ENCODE measurements at places on chromosomes 13 and 19.

- DNase-seq = no peak
These were observed 12.7 kb downstream of the SPINT2 start for GRCh38 chr19:38276942-38277517.

- no peak for DNase-seq
These were observed 444.5 kb upstream of the GPC6 start for GRCh38 chr13:92781965-92782690.

- no peak for DNase-seq
These were observed 14.4 kb upstream of the SACS start for GRCh38 chr13:23447927-23448326.

GRCh38 chr13:101755228-101755887, 302.9 kb downstream of the ITGBL1 start:
- DNase-seq = no peak

- DNase-seq = no peak
These were observed 4.6 kb upstream of the SLC25A30 start for GRCh38 chr13:45422731-45423292.

- DNase-seq = no peak
These were observed 38.6 kb upstream of the ITM2B start for GRCh38 chr13:48194379-48194754.

GRCh38 chr19:291561-292280, 518 bp upstream of the PLPP2 start:
- DNase-seq = no peak

GRCh38 chr13:94999871-95000270, 287.5 kb upstream of the SOX21 start:
- DNase-seq = no peak

- DNase-seq = no peak
These were observed 291.5 kb upstream of the ZNF507 start for GRCh38 chr19:32053861-32054260.

GRCh38 chr13:94967183-94968039, 255.1 kb upstream of the SOX21 start:
- no peak for DNase-seq

GRCh38 chr13:26678330-26678729, 82.3 kb downstream of the GPR12 start:
- DNase-seq = no peak

- no peak for DNase-seq
These were observed 470.8 kb downstream of the FGF9 start for GRCh38 chr13:22141716-22142115.

DNA sequence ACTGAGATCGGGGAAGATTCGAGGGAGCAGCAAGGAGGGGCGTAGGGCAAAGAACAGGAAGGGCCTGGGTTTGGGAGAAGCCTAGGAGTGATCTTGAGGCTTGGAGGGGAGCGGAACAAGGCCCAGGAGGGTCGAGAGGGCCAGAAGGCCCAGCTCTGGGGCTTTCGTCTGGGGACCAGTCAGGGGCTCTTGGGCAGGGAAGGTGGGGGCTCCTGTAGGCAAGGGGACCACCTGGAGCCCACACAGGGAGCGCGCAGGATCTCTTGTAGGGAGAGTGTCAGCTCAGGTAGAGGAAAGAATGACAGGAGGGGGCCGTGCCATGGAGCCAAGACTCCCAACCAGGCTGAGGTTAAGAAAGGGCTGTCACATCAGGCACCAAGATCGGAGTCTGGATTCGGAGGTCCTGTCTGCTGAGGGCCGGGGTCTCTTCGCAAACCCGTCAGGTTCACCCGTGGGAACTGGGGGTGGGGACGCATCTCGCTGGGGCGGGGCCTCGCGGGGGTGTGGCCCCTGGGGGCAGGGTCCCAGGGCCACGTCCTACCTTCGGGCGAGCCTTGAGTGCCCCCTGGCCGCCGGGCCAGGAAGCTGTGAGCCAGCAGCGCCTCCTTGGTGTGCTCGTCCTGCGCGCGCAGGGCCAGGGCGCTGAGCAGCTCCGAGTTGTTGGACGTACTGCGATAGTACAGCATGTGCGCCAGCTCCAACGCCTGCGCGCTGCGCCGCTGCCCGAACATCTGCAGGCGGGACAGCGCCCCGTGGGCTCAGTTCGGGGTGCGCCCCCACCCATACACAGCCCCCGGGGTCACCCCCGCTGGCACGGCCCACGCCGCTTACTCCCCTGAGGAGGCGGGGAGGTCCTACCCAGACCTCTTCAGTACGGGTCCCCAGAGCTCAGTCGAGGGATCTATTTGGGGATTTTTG, 8.4 kb downstream of the EMP3 start:
- DNase-seq = peak; percentile 92

DNA sequence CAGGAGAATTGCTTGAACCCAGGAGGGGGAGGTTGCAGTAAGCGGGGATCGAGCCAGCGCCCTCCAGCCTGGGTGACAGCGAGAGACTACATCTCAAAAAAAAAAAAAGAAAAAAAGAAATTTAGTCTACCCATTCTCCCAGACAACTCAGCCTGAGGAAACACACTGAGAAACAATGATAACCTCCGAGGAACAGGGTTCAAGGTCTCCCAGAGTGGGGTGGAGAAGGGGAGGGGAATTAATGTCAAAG, 1.4 kb upstream of the VASP start:
- no peak for DNase-seq

- no peak for DNase-seq
These were observed 206.2 kb downstream of the URI1 start for GRCh38 chr19:30148039-30148790.

GRCh38 chr13:112077729-112078128, 10.8 kb downstream of the SOX1 start:
- no peak for DNase-seq

DNA sequence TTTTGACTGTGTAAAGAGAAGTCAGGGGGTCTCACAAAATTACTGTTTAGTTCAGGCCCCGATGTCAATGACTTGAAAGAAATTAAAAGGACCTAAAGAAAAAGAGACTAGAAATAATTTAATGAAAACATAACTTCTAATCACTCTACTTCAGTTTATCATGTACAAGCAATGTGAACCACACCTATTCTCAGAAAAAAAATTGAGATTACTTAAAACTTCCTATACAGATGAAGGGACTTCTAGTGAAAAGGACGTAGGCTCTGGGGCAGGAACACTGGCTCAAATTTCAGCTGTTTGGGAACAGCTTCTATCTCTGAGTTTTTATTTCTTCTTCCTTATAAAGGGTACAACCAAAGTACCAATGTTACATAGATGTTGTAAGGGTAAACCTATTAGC, 38.0 kb downstream of the TPT1 start:
- no peak for DNase-seq

GRCh38 chr13:73902847-73903246, 231.4 kb downstream of the KLF12 start:
- DNase-seq = no peak

GRCh38 chr13:33260168-33261098, 25.1 kb downstream of the STARD13 start:
- DNase-seq = no peak

DNA sequence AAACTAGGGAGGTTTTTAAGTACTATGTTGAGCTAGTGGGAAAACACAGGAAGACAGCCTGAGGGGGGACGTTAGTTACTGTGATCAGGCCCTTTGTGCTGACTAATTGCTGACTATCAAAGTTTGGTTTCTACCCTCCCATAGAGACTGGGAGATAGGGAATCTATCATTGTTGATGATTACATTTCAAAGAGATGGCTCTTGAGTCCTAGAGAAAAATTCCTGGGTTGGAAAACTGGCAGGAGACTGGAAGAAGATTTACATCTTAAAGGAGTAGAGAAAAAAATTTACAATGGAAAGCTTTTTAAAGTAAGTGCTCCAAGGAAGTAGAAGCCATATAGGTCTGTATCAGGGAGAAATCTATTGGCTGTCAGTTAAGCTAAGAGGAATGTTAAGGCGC, 522.0 kb upstream of the KLHL1 start:
- no peak for DNase-seq

DNA sequence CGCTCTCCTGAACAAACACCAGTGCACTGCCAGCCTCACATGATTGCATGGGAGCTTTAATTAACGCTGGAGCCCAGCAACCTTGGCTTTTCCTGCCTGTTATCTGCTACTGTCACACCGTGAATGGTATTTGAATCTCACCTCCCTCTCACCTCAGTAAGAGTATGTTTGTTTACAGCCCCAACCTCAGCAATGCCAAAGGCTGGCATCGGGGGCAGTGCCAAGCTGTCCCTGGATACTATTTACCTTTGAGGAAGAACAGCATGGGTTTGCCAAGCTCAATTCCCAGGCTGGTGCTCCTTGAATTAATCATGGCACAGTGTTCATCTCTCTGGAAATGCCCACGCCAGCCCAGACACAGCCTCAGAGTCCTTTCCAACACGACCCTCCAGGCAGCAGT, 57.2 kb upstream of the SERPINE3 start:
- no peak for DNase-seq

GRCh38 chr19:51830274-51830673, 35.3 kb downstream of the FPR3 start:
- no peak for DNase-seq

- DNase-seq = no peak
These were observed 730 bp downstream of the NRTN start for GRCh38 chr19:5805462-5806132.

- DNase-seq = peak; percentile 51
These were observed 2.7 kb downstream of the UHRF1 start for GRCh38 chr19:4911786-4912672.

DNA sequence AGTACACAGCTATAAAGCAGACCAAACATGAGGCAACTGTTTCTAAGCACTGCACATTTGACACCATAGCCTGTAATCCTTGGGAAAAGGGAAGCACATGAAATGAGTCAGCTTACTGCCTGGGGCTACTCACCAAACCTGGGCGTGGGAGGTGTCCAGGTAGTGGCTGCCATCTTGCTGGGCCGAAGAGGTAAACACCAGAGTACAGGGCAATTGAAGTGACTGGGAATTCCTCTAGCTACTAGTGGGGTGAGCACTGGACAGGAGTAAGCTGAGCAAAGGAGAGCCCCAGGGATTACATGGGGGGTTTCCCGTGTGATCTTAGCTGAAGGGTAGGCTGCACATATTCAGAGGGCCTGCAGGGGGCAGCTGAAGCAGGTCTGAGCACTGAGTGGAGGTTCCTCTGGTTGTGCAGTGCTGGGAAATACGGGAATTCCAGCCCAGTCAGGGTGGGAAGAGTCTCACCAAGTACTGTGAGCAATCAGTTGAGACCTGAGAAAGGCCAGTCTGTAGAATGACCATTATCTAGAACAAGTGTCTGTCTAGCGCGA, 140.5 kb downstream of the SLC7A1 start:
- no peak for DNase-seq

DNA sequence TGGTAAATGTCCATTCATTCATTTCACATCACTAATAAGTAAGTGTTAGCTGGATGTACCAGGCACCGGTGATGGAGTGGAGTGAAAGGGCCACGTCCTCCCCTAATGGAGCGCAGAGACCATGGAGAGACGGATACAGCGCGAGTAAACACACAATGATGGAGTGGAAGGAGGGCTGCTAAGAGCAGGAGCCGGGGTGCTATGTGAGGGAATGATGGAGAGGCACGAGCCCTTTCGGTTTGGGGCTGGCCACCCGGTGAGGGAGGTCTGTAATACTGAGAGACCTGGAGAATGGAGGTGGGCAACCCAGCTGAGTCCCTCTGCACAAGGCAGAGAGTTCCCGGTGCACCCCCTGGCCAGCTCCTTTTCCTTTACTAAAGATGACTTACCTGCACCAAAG, 53.7 kb downstream of the PEPD start:
- no peak for DNase-seq

- no peak for DNase-seq
These were observed 19.7 kb downstream of the CEACAM16 start for GRCh38 chr19:44718441-44719261.

GRCh38 chr13:77511552-77511951, 24.0 kb upstream of the SCEL start:
- no peak for DNase-seq

DNA sequence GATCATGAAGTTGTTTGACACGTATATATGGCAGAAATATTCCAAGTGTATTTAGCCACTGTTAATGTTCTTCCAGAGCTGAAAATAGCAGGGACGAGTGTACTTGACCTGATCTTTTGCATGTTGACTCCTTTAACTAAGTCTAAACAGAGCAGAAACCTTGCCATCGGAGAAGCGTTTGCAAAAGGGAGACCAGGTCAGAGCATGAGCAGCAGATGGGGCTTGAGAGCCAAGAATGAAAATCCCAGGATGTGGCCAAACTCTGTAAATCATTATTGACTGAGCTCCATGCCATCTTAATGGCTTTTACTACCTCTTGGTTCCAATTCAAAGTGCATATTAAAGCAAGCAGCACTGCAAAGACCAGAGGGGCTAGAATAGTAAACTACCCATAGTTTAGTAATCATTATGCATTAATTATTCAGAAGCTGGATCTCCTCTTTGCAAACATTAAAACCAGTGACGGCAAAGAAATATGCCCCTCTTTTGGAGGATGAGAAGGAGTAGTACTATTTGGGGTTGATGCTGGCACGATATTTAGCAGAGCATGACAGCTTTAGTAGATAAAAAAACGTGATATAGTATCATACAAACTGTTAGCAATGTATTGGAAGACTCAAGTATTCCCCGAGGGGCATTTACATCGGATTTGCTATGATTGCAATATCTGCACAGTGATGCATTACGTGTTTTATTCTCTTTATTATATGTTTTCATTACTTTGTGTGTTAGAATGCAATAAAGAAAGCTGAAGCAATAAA, 55.7 kb downstream of the FAM216B start:
- no peak for DNase-seq

GRCh38 chr19:18669524-18669817, 14.0 kb upstream of the CRTC1 start:
- no peak for DNase-seq

DNA sequence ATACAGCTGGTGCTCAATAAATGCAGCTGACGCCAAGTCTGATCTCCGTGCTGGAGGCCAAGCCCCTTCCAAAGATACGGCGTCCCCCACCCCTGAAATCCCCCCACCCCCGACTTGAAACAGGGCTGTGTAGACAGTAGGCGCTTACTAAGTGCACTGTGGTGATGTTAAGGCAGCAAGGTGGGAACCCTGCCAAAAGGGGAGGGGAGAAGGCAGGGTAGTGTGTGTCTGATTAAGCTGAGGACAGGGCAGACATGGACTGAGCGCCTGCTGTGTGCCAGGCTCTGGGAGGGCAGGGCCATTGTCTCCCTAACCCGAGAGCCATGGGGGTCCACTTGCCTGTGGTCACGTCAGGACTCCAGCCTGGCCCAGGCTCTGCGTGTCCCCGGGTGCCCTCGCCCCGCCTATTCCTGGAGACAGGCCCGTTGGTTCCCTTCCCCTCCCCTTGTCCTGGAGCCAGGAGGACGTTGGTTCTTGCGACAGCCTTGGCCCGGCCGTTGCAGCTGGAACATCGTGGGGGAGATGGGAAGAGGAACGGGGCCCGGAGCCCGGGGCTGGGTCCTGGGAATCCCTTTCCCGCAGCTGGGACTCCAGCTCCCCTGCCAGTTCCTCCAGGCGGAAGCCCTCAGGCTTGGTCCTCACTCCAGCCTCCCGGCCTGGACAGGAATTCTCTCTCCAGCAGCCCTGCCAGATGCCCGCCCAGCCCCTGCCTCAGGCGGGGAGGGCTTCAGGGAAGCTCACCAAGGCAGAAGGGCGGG, 1.7 kb upstream of the ELANE start:
- DNase-seq = no peak

DNA sequence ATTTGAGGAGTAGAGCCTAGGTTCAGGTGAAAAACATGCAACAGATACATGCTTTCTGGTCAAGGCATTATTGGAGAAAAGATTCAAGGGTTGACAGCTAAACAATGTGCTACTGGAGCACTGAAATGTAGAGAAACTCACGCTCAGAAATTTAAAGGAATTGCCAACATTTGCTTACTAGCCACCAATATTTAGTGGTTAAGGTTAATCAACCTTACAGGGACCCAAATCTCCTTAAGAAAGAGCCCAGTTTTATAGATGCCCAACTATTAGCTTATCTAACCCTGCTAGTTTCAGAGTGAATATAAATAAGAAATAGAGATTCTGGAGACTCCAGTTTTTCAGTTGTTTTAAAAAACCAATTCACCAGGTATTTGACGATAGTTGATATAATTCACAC, 203.6 kb downstream of the DACH1 start:
- DNase-seq = no peak

Measured in hematopoietic multipotent progenitor cell treated with erythropoietin and hydrocortisone succinate and interleukin-3 and kit ligand, for 17 days (in vitro differentiated cells).